NB4 (cell line): ENCODE measurements at places on chromosomes 6 and 20.

GRCh38 chr6:69758214-69758613 lies 38.6 kb downstream of the LMBRD1 start:
- DNase-seq, result no peak

- DNase-seq, result no peak
These were observed 261.2 kb downstream of the HIVEP2 start for GRCh38 chr6:142683714-142684141.

DNA sequence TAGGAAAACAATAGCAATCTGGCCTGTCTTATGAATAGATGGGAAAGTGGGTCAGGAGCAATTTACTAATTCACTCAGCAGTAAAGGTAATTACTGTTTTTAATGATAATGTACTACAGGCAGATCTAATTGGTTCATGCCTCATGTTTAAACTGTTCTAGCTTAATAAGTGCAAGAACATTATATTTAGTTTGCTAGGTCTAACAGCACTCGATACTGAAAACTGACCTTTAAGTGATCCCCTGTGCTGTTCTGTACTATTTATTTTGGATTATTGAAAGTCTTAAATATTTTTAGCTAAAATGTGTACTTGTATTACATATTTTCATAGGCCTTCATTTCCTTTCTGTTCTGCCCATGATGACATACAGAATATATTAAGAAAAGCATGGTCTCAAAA lies 998.0 kb upstream of the GJE1 start:
- no peak for DNase-seq

GRCh38 chr20:41011551-41012067 lies 17.0 kb upstream of the TOP1 start:
- peak; percentile 62 for DNase-seq

GRCh38 chr6:42556462-42556861 lies 7.4 kb upstream of the UBR2 start:
- DNase-seq, result peak; percentile 33

DNA sequence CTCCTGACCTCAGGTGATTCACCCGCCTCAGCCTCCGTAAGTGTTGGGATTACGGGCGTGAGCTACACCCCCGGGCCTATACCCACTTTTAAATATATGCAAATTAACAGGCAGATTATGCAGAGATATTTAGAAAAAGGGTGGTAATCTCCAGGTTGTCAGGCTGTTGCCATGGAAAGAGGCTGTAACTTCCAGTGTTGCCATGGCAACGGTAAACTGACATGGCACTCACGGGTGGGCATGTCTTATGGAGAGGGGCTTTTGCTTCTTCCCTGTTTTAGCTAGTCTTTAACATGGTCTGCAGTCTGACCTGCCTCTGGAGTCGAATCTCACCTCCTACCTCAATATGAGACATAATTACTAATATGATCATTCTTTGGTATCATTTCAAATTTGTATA lies 44.9 kb downstream of the ZNF334 start:
- no peak for DNase-seq

DNA sequence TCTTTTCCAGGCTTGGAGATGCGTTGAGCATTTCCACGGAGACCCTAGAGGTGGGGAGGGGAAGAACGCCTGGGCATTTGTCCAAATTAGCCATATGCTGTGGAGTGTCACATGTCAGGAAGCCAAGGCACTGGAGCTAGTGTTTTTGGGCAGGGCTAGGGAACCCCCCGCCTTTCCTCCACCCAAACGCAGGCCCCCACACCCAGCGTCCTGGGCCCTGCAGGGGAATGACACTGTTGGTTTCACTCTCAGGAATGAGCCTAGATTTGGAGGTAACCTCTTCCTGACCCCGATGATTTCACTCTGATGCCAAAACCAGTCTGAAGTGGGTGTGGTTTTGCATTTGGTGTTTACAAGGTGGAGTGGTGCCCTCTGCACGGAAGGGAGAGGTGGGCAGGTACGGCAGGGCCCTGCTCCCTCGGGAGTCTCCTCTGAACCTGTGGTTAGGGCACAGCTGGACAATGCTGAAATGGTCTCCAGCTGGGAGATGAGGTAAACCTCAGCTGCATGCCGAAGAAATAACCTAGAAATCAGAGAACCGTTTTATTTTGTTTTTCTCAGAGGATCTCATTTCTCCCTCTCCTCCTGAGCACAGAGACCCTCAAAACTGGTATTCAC lies 29.5 kb downstream of the MTHFD1L start:
- no peak for DNase-seq

GRCh38 chr20:35150846-35151579 lies 3.9 kb upstream of the EDEM2 start:
- no peak for DNase-seq

GRCh38 chr6:112041535-112041934 lies 12.4 kb upstream of the CCN6 start:
- no peak for DNase-seq

- DNase-seq, result peak; percentile 40
These were observed 29.7 kb downstream of the SPDEF start for GRCh38 chr6:34526241-34526972.

- DNase-seq, result peak; percentile 15
These were observed 497.0 kb downstream of the MAFB start for GRCh38 chr20:40192081-40192480.

DNA sequence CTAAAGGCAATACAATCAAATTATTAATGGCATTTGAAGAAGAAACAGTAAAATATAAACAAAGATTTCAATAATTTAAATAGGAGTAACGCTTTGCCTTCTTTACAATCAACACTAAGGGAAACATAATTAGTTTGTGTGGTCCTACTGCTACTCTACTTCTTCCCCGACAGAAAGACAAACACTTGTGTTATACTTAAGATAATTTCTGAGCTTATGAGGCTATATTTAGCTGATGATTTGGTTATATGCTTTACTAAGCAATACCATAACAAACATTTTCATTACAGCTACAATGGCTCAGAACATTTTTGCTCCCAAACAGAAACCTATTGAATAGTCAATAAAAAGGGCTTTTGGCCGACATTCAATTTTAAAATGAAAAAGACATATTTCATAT lies 1217.2 kb upstream of the GJE1 start:
- DNase-seq, result no peak

- DNase-seq, result no peak
These were observed 590.7 kb downstream of the EYS start for GRCh38 chr6:65116326-65116725.

DNA sequence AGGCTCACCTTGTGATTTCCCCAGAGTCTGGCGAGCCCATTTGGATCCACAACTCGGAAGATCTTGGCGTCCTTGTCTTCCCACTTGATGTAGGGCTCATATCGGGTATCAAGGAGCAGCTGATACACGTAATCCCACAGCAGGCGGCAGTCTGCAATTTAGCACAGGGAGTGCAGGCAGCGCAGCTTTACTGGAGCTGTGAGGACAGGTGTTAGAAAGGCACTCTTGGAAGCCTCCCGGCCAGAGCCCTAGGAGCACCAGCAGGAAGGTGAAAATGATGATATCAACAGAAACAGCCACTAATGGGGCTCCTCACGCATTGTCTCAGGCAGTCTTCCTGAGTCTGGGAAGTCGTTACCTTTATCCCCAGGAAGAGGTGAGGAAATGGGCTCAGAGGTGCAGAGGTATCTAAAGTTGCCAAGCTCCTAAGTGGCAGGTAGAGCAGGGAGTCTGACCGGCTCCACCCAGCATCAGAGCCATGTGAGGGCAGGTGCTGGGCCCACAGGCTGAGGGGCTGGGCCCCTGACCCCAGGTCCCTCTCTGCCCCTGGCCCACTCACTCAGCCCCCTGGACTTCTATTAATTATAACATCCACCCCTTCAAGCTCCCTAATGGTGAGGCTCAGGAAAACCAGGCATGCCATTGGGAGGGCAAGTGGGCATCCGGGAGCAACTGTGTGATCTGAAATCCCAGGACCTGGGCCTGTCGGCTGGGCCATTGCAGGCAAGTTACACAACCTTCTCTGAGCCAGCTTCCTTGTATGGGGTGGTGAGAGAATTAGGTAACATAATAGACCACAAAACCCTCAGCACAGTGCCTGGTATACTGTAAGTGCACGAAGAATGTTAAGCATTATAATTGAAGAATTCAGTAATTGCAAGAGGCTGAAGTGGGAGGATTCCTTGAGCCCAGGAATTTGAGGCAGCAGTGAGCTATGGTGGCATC lies 18.3 kb downstream of the ETV7 start:
- peak; percentile 96 for DNase-seq

DNA sequence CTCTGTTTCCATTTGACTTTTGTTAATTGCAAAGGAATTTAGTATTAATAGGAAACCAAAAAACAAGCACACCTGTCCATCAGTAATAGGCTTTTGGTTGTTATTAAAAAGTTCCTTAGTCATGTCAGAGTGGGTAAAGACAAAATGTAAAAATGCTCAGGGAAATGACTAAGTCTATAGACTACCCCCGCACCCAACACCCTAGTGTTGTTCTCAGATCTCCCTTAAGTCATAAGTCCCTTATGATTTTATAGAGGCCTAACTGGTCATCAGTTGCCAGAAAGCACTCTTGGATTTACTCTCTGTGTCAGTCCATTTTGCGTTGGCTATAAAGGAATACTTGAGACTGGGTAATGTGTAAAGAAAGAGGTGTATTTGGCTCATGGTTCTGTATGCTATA lies 52.8 kb downstream of the MAP3K4 start:
- no peak for DNase-seq

DNA sequence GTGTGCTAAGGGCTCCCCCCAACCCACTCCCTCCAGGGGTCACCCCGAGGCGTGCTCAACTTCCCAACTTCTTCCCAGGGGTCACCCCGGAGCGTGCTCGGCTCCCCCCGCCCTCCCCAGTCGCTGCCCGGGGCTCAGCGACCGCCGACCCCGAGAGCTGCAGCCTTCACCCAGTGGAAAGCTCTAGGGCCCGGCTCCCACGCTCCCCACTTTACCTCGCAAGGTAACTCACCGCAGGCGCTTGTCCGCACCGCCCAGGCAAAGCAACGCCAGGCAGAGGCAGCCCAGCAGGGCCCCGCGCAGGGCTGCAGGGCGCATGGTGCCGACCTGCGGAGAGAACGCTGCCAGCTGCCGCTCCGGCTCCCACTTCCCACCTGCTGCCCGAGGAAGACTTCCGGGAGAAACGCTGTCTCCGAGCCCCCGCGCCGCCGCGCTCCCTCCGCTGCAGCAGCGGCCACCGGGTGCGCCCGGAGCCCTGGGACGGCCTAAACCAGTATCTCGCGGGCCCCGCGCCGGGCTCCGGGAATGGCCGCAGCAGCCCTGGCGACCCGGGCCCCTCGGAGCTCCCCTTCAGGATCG lies 396 bp downstream of the RNASET2 start:
- peak; percentile 73 for DNase-seq

- no peak for DNase-seq
These were observed 41.0 kb upstream of the GCNT2 start for GRCh38 chr6:10479939-10480700.

DNA sequence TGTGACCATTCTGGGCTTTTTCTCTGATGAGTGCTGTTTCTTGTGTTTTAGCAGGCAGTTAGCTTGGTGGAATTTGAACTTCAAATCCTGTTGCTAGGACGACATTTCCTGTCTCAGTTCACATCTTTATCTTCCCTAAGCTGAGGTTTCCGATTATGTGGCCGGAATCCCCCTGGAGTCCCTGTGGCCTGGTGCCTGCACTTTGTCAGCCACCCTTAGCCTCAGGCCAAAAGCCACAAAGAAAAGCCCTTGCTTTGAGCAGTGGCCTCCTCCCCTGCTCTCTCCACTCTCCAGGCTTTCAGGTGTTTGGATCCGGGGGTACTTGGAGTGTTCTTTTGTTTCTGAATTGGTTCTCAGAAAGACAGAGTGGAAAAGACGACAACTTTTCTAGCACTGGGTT lies 59.9 kb upstream of the PMEPA1 start:
- DNase-seq, result no peak

DNA sequence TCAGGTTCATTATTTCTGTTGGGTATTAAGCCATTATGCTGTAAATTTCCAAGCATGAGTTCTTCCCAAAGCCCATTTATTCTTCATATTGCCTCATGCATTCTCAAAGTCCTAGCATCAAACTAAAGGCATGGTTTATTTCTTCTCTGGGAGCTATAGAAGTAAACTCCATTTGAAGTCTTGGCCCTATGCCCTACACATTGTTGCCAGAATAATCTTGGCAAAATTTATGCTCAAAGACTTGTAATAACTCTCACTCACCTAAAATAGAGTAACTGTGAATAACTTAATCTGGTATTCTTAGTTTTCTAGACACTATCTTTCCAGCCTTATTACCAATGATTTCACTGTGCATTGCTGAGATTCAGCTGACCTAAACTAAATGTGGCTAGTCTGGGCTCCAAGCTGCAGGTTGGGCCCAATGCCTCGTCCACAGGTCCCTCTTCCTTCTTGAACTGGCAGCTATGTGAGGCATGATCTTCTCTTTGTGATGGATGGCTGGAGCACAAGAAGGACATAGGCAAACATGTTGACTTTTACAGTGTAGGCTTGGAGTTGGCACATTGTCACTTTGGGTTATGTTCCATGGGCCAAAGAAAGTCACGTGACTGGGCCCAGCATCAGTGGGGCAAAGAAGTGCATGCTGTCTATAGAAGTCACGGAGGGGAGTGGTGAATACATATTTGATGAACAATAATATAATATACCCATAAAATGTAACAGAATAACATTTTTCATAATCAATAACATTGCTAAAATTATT lies 39.1 kb upstream of the ANKEF1 start:
- DNase-seq, result no peak

GRCh38 chr20:10079964-10080363 lies 45.2 kb downstream of the ANKEF1 start:
- no peak for DNase-seq

DNA sequence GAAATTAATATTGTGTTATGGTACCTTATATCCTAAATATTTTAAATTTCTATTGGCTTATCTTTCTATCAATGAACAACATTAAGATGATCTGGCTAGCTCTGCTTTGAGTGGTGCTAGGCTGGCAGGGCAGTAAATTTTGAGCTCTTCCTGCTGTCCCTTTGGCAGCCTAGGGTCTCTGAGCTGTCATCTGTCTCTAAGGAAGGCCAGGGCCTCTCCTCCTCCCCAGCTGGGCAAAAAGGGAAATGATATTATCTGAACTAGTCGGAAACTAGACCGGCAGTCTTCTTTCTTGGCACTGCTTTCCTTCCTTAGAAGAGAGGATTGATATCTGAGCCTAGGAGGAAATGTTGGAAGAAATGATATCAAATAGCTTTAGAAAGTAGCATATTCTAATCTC lies 176.7 kb upstream of the BTBD3 start:
- DNase-seq, result no peak

DNA sequence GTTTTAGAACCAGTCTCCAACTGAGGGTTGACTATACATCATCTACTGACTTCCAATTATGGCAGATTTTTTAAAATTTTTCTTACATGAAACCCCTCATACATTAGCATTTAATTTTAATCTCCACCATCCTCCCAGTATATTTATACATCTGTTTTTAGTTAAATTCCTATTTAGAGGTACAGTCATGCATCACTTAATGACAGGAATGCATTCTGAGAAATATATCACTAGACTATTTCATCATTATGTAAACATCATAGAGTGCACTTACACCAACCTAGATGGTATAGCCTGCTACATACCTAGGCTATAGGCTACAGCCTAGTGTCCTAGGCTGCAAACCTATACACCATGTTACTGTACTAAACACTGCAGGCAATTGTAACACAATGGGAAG lies 316.7 kb upstream of the MARCKS start:
- no peak for DNase-seq

GRCh38 chr20:19949195-19949867 lies 67.8 kb upstream of the NAA20 start:
- no peak for DNase-seq

GRCh38 chr20:24501764-24502556 lies 32.5 kb downstream of the SYNDIG1 start:
- DNase-seq, result no peak
